A549 treated with ZK216348 at 1 μM for 4 hours (cell line): ENCODE measurements at places on chromosomes 5 and 9. TPM values are rescaled to one million over a fixed set of nuclear protein-coding genes. Genes with fewer than 3 reads are reported as not detected.

DND1 gene
- total RNA-seq: 0.33 to 1.1 TPM (median 0.86 TPM) in 5 replicates

SDHA gene
- total RNA-seq: 92.2 to 128 TPM (median 120 TPM) in 5 replicates

FOXD4L3 gene
- 0.25 TPM in 1 of 5 replicates, not detected in the others for total RNA-seq

ANKRD18B gene
- total RNA-seq: 3.1 to 9.0 TPM (median 8.5 TPM) in 5 replicates

ST6GALNAC6 gene
- total RNA-seq: 19.1 to 27.6 TPM (median 21.0 TPM) in 5 replicates

FYB1 gene
- total RNA-seq: 9.7 to 18.1 TPM (median 12.6 TPM) in 5 replicates

PCDHGC4 gene
- total RNA-seq: not detected in 5 replicates

IFNA21 gene
- not detected in 5 replicates for total RNA-seq

LPAR1 gene
- 17.0 to 23.1 TPM (median 21.3 TPM) in 5 replicates for total RNA-seq

PCDHA9 gene
- 0.04 TPM in 1 of 5 replicates, not detected in the others for total RNA-seq

CEL gene
- total RNA-seq: 0.51 to 1.3 TPM (median 0.83 TPM) in 5 replicates

SLC25A2 gene
- not detected in 5 replicates for total RNA-seq

CDH18 gene
- total RNA-seq: not detected in 5 replicates

LCP2 gene
- not detected in 5 replicates for total RNA-seq

C9 gene
- total RNA-seq: not detected in 5 replicates

LMBRD2 gene
- total RNA-seq: 0.52 to 3.4 TPM (median 1.4 TPM) in 5 replicates

POC5 gene
- 8.8 to 13.9 TPM (median 10.3 TPM) in 5 replicates for total RNA-seq

PRUNE2 gene
- total RNA-seq: not detected in 5 replicates

SLC1A3 gene
- total RNA-seq: 0.35 TPM in 1 of 5 replicates, not detected in the others

IFNA5 gene
- not detected in 5 replicates for total RNA-seq

ARSI gene
- 22.1 to 46.5 TPM (median 38.3 TPM) in 5 replicates for total RNA-seq

LCN9 gene
- total RNA-seq: not detected in 5 replicates

TRUB2 gene
- total RNA-seq: 39.2 to 53.8 TPM (median 48.5 TPM) in 5 replicates

CRHBP gene
- total RNA-seq: not detected in 5 replicates

CNTRL gene
- total RNA-seq: 4.5 to 8.8 TPM (median 6.0 TPM) in 5 replicates

DNM1 gene
- 59.8 to 104 TPM (median 95.3 TPM) in 5 replicates for total RNA-seq

SLC6A18 gene
- not detected in 5 replicates for total RNA-seq

MLANA gene
- not detected in 5 replicates for total RNA-seq

SPAG8 gene
- 0.32 to 0.72 TPM (median 0.56 TPM) in 4 of 5 replicates, not detected in the other for total RNA-seq

LCNL1 gene
- total RNA-seq: 0.08 to 0.18 TPM (median 0.12 TPM) in 3 of 5 replicates, not detected in the others

ZFP2 gene
- total RNA-seq: not detected in 5 replicates

SPINK4 gene
- total RNA-seq: not detected in 5 replicates

FOXD4L4 gene
- total RNA-seq: 0.08 to 0.13 TPM (median 0.13 TPM) in 3 of 5 replicates, not detected in the others

PIP5KL1 gene
- total RNA-seq: 0.75 to 2.7 TPM (median 2.0 TPM) in 5 replicates

IL3 gene
- not detected in 5 replicates for total RNA-seq

RFESD gene
- total RNA-seq: 1.9 to 3.0 TPM (median 2.6 TPM) in 5 replicates

ADAMTSL1 gene
- total RNA-seq: 0.04 TPM in 1 of 5 replicates, not detected in the others

TBC1D2 gene
- total RNA-seq: 6.2 to 12.4 TPM (median 10.2 TPM) in 5 replicates

LCN12 gene
- total RNA-seq: 0.41 to 2.0 TPM (median 1.0 TPM) in 5 replicates

CKS2 gene
- 332 to 511 TPM (median 377 TPM) in 5 replicates for total RNA-seq
